ENCODE measurements at places on chromosomes 2 and 18.
A peak's percentile ranks its signal among the peaks of the same experiment; 100 is the strongest.

DNA sequence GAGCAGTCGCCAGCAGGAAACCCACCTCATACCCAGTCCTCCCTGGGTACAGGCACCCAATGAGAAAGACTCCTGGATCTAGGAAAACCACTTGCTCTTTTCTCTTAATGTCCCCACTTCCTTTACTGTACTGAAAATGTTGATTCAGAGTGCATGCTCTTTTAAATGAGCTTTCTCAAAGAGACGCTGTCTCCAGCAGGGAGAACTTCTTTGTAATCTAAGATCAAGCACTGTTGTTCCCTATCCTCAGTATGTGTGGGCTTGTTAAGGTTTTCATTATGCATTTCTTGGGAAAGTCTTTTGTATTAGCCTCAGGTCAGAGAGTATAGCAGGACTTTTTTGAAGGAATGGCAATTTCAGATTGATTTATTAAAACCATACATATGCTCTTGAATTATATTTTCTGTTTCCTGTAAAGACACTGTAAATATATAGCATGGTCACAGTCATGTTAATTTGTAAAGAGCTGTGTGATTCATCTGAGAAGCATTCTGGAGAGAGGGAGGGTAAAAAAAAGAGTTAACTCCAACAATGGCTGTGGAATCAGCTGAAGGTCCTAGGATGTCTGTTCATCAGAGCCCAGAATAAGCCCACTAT, 178.1 kb downstream of the MGAT5 start:
- no peak for DNase-seq

DNA sequence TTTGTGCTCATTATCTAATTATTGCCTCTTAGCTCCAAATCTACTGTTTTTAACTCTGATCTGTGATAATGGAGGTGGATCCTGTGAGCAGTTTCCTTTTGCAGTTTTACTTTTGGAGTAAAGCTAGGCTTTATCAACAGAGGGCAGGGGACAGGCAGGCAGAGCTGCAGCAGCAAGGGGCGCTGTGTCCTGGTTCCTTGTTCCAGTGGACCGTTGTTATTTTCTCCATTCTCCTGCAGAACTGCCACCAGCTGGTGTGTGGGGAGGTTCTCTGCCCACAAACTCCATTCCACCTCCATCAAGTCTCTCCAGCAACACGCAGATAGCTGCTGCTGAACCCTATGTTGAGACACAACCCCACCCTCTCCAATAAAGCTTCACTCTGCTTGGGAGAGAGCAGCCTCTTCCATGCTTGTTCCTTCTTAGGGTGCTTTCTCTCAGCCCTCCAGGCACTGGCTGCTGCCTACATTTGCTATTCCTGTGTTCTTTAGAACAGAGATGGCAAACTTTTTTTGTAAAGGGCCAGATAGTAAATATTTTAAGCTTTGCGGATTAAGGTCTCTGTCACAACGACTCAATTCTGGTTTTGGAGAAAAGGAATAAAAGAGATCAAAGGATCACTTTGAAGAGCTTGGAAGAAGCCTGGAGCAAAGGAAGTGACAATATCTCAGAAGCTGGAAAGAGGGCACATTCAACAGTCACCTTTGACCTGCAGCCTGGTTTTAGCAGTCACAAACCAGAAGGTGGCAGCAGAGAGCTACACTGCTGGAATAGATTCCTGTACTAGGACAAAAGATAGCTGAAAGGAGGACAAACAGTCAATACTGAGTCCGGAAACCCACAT, 208.8 kb downstream of the CCDC178 start:
- DNase-seq: peak; percentile 5

DNA sequence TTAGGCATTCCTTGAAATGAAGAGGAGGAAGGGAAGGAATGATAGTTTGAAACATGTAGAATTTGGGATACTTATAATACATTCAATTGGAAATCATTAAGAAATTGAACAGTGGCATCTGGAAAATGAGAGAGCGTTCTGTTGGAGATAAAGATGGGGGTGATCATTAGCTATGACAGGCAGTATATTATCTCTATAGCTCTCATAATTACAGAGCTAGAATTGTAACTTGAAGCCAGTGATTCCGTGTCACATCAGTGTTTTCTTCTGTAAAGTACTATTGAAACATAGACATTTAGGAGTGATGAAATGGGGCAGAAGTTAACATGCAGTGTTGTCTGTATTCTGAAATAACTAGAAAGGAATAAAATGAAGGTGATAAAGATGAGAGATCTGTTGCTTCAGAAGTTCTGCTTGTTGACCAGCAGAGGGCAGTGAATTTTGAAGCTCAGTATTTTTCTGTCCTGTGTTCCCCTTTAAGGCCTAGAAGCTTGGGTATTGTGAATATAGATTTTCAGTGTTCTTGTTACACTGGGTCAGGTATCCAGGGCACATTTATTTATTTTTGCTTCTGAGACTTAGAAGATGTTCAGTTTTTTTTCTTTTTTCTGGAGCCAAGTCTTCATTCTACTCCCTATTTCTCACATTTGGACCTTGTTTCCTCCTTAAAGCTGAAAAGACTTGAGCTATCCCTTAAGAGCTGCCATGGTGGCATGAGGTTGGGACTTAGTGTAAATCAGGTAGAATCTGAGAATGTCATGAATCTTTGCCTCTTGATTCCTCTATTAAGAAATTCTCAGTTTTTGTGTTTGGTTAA, 157.4 kb downstream of the TAF4B start:
- no peak for DNase-seq

GRCh38 chr2:182650704-182651103, 65.4 kb upstream of the DNAJC10 start:
- no peak for DNase-seq

DNA sequence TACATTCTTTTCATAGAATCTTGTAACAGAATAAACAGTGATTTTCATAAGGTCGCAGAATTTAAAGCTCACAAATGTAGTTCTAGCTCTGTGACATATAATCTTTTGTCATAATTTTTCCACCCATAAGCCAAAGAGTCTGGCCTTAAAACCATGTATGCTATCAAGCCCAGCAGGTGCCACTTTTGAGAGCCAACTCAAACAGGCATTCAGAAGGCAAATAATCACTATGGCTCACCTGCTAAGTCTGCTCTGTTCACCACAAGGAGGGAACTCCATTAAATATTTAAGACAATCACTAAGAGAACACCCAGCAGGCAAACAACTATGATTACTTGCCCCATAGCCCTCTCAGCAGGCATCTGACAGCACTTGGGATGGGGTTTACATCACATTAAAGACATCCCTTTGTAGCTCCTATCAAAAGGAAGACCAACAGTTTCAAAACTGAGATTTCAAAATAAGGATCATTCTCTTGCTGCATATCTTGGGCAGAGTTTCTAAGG, 241.6 kb downstream of the PDE11A start:
- DNase-seq: no peak

- no peak for DNase-seq
Observed at GRCh38 chr2:107776362-107776761, 50.3 kb upstream of the RGPD4 start.

DNA sequence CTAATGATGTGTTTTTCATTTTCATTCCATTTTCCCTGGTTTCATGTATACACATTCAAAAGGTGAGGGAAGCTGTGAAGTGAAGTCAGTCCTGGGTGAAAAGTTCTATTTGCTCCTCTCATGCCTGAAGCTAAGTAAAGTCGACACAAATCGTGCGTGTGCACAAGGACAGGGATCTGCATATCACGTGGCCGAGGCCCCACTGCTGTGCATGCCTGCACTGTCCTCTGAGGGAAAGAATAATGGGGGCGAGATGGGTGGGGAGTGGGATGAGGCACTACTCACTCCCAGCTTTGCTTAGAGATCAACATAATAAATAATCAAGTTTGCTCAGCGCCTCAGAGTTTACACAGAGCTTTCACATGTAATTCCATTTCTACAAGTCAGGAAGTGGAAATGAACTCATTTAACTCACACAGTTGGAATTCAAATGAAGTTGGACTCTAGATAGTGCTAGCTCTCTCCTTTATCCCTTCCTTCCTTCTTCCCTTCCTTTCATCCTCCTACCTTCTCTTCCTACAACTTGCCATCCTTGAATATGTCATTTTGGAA, 5.1 kb upstream of the PTPRM start:
- no peak for DNase-seq

DNA sequence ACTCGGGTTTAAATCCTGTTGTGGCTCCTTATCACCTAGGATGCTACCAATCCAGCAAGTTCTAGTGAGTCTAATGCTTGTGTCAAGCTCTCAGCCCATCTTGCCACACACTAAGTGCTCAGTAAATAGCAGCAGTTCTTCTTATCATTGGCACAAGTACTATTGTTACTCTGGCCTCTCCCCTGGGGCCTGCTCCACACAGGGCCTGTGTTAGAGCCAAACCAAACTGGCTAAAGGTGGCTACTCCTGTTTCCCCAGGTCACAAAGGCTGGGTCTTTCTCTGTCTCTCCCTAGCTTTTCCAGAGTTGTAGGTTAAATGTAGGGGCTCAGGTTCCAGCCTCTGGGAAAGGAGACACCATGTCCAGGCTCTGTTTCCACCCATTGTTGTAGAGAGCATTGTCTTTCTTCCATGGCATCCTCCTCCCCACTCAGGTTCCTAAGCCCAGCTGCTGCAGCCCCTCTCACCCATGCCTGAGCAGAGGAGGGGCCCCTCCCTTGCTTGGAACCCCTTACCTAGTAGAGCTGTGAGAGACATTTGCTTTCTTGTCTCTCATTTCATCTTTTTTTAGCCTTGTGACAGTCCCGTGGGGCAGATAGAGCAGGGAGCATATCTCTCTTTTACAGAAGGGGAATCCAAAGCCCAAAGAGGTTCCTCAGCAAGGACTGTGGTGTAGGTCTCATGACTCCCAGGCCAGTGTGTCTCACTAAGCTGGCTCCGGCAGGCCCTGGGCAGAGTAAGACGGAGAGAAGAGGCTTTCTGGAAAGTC, 56.4 kb upstream of the OTOF start:
- no peak for DNase-seq

- no peak for DNase-seq
Observed at GRCh38 chr2:168350380-168350779, 103.0 kb upstream of the STK39 start.

DNA sequence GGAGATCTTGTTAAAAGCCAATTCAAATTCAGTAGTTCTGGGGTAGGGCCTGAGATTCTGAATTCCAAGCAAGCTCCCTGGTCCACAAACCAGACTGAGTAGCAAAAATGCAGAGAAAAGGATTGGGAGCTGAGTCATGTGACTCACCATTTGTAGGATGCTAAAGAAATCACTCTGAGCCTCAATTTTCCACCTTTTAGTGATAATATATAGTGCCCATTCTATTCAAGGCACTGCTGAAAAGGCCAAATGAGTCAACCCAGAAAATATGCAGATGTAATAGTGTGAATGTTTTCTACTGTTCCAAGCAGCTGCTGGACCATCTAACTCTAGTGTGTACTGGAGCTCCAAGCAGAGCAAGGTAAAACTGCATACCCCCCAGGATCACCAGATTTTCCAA, 47.2 kb downstream of the SLC14A2 start:
- DNase-seq: no peak

DNA sequence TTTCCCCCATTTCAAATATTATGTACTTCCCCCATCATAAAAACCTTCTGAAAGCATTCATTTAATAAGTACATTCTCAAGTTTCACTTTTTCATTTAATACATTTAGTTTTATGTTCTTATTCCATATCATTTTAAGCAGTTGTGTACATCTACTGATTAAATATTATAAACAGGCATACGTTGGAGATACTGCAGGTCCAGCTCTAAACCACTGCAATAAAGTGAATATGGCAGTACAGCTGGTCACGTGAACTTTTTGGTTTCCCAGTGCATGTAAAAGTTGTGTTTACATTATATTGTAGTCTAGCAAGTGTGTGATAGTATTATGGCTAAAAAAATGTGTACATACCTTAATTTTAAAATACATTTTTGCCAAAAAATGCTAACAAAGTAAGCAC, 48.7 kb downstream of the TET3 start:
- no peak for DNase-seq

DNA sequence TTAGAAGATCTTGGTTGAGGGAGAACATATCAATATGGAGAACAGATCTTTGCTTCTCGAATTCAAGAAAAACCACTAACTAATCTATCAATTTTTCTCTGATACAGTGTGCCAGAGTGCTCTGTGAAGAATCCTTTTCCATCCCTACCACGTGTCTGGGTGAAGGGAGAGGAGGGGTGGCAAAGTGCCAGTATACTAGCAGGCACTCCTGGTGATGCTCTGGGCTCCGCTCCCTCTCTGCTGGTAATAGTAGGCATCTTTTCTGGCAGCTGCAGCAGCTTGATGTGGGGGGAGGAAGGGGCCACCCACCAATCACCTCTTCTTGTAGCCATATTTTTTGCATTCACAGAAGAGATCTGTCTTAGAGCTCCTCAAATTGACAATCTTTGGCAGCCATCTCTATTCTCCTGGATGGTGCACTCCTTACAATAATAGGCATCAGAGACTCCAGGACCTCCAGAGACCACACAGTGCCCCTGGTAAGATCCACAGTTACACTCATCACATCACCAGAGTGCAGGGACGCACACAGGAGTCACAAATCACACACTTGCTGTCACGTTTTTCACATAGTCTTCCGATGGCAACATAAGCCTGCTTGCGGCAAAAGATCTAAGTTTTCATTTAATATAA, 15.7 kb downstream of the STK39 start:
- DNase-seq: no peak

DNA sequence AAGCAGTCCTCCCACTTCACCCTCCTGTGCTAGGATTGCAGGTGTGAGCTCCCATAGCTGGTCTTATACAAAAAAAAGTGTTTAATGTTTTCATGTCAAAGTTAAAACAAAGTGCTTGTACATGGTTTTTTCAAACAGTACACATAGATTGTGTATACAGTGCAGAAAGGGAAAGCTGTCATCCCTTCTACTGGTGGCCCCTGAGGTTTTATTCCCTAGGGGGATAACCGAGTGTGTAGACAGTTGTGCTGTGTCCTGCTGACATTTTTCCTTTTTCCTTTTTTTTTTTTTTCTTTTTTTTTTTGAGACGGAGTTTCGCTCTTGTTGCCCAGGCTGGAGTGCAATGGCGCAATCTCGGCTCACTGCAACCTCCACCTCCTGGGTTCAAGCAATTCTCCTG, 10.8 kb downstream of the TUBB6 start:
- DNase-seq: no peak

DNA sequence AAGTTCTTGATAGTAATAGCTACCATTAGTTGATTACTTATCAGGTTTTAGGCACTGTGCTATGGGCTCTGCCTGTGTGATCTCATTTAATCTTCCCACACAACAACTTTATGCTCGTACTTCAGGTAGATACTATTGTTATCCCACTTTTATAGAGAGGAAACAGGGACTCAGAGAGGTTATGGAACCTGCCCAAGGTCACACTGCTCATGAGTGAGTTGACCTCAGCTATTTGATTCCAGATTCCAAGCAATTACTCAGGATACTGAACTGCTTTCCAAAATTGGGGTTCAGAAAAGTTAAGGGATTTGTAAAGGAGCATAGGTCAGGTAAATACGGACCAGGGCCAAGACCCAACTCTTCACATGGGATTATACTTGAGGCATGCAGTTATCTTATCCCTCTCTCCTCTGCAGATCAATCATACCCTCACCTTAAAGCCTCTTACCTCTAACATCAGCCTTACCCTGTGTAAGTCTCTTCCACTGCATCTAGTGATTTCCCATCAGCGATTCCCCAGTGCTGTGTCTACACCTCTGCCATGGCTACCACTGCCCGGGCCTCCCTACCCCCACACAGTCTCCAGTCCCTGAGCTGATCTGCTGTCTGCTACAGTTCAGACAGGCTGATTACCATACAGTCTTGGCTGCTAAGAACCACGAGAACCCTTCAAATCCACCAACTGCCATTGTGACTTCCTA, 74.4 kb downstream of the ANTXR1 start:
- no peak for DNase-seq
